ENCODE measurements at places on chromosomes 5 and 9.
A peak's percentile ranks its signal among the peaks of the same experiment; 100 is the strongest.

DNA sequence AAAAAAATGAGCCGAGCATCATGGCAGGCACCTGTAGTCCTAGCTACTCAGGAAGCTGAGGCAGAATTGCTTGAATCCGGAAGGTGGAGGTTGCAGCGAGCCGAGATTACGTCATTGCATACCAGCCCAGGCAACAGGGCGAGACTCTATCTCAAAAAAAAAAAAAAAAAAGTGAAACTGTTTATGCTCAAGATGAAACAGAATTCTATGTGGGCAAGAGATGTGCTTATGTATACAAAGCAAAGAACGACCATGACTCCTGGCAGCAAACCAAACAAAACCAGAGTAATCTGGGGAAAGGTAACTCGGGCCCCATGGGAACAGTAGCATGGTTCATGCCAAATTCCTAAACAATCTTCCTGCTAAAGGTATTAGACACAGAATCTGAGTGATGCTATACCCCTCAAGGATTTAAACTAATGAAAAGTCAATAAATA is 32.6 kb upstream of the PLAC8L1 start:
- DNase-seq, result no peak

DNA sequence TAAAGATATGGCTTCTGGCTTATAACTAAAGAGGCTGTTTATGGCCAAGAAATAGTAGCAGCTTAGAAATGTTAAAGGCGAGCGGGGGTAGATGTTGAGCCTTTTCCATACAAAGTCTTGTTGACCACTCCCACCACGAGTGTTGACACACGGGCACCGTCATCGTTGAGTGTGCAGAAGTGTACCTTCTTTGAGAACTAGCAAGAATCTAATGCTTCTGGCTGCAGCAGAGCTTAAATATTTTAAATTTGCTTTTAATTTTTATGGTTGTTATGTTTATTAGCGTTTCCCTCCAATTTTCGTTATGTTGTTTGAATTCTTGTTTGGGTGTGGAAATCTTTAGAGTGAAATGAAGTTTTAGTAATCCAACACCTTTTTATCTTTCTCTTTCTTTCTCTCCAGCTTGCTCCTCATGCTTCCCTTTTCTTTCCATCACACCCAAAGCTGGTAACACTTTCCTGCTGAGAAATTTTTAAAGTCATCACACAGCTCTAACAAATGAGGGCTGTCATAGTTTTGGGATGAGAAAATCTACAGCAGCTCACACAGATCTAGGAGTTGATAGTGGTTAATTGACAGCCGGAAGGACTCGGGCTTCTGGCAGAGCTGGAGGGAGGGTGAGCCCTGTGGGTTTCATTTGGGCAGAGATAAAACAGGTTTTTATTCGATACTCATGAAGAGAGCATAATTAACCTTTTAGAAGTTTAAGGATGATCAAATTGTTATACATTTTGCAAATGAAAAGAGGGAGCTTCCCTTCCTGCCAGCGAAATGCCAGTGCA is 120.1 kb upstream of the ZNF608 start:
- DNase-seq, result no peak

DNA sequence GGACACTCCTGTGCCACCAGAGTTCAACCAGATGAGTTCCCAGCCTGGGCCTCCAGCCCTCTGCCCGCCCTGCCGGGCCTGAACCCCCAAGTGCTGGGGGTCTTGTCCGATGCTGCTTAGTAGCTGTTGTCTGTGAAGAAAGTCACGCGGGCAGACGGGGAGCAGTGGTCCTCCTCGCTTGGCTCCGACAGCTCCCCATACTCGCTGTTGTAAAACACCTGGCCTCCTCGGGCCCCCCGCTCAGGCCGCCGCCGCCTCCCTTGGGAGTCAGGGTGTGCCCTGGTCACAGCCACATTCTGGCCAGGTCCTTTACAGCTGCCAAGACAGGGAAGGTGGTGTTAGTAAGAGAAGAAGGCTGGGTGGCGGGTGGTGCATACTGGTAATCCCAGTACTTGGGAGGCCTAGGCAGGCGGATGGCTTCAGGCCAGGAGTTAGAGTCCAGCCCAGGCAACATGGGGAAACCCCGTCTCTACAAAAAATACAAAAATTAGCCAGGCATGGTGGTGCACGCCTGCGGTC is 11.8 kb upstream of the SCGB3A1 start:
- DNase-seq, result no peak

DNA sequence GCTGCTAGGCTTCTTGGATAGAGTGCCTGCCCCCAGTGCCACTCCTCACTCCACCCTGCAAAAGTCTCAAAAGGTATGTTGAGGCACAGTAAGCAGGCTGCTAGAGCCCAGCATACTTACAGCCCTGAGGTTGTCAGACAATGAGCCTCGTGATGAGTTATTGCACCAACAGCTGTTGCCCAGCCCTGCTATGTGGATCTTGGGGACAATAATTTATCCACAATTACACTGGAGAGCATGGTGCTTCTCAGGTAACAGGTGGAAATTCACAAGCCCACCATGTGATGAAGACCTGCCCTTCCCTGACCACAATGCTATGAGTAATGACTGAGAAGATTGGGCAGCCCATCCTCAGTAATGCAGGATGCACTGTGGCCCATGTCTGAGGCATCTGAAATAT is 36.5 kb downstream of the KCNIP1 start:
- no peak for DNase-seq

GRCh38 chr9:26261503-26262330 is 583.5 kb upstream of the TUSC1 start:
- DNase-seq, result no peak

DNA sequence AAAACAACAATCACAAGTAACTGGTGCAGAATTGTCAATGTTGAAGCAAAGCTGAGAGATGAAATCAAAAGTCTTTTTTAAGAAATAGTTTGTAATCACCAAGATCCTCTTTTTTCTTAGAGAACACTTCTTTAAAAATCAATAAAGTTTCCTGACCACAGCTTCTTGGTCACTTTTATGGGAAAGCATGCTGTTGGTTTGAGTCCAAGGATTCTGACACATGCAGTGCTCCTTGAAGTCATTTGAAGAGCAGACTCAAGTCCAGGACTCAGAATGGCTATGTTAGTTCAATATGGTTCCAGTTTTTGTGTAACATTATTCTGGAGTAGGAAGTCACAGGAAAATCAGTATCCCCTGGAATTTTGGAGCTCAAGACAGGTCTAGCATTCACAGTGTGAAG is 480.6 kb downstream of the NR2F1-AS1 start:
- DNase-seq, result no peak

DNA sequence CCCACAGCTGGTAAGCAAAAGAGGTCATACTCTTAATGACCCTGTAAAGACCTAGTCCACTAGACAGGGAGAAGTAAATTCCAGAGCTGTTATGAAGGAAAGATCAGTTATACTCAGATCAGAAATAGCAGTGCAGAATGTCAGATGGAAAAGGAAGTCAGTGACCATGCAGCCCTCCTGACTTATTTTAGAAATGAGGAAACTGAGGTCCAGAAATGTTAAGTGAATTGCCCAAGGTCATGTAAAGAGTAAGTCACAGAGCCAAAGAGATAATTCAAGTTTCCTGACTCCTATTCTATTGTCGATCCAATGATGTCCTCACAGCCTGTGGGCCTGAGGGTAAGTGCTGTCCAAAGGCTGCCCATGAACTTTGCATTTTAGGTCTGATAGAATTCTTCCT is 214.9 kb upstream of the IL12B start:
- no peak for DNase-seq

- no peak for DNase-seq
Observed at GRCh38 chr5:67659288-67659687, 462.7 kb upstream of the CD180 start.

DNA sequence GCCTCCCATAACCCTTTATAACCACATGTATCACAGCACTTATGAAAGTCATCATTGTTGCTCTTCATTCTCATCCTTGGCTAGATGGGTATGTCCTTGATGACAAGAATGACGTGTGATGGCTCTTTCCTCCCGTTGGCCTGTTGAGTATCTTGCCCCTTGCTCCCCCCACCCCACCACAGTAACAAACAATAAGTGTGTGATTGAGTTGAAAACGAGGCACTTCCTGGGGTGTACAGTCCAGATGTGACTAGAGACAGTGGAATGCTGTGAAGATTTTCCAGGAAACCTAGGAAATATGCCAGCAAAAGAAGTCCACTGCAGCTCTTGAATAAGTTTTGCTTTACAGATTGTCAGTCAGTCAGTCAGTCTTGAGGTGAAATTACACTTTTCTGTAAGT is 262.5 kb downstream of the ELAVL2 start:
- no peak for DNase-seq

DNA sequence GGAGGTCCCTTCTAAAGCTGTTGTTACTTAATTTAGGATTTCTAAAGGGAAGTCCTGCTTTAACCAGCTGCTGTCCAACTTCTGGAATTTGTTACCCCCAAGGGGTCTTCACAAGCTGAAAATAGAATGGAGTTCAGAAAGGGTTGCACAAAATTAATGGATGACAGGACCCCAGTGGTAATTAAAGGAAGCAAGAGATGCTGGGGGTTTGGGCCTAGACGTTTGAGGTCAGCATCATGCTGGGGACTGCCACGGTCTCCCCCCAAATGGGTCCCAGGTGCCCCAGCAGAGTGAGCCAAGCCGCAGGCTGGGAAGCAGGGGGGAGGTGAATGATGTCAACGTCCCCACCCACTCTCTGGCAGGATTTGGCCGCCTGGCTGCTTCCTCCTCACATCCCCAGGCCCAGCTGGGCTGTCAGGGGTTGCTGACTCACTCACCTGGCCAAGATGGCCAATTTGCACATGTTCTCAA is 97.5 kb upstream of the ARAP3 start:
- no peak for DNase-seq

GRCh38 chr9:100595391-100596199 is 17.7 kb downstream of the CAVIN4 start:
- peak; percentile 71 for DNase-seq

DNA sequence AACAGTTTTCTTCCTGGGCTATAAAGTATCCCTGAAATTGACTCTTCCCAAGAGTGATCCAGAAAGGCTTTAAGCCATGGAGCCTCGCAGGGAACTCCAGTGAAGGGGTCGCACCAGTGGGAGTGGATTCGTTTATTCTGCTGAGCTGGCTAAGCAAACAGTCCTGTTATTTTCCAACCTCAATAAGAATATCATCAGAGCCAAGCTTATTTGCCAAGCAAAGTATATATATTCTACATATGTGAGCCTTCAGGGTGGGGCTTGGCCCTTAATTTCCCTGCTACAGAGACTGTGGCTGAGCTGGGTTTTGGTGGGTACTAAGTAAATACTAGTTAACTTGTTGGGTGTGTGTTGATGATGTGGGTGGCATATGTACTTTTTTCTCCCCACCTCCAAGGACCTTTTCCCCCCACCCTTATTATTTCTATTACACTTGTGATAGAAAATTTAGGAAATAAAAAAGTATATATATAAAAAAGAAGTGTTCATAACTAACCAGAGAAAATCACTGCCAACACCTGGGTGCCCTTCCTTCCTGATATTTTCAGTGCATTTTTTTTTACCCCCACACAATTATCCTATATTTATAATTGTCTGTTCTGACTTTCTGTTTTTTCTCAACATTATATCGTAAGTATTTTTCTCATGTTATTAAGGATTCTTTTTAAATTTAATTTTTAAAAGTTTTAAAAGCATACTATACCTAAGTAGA is 5.3 kb downstream of the GSN start:
- no peak for DNase-seq

DNA sequence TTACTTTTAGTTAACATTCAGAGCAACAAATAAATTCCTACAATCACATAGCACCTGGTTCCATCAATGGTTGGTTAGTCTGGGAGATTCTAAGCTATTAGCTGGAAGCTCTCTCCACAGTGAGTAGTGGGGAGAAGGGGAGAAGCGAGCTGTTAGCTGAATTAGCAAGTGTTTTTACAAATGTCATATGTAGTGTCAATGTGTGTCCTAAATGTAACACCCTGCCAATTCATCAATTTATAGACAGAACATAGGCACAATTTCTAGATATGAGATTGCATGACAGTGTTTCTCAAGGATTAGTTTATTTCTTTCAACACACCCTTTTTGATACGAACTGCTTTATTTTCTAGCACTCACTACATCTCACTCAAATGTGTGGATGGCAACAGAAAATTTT is 349.0 kb downstream of the PDE4D start:
- DNase-seq, result no peak

- no peak for DNase-seq
Observed at GRCh38 chr5:168736281-168736831, 157.2 kb upstream of the PANK3 start.

DNA sequence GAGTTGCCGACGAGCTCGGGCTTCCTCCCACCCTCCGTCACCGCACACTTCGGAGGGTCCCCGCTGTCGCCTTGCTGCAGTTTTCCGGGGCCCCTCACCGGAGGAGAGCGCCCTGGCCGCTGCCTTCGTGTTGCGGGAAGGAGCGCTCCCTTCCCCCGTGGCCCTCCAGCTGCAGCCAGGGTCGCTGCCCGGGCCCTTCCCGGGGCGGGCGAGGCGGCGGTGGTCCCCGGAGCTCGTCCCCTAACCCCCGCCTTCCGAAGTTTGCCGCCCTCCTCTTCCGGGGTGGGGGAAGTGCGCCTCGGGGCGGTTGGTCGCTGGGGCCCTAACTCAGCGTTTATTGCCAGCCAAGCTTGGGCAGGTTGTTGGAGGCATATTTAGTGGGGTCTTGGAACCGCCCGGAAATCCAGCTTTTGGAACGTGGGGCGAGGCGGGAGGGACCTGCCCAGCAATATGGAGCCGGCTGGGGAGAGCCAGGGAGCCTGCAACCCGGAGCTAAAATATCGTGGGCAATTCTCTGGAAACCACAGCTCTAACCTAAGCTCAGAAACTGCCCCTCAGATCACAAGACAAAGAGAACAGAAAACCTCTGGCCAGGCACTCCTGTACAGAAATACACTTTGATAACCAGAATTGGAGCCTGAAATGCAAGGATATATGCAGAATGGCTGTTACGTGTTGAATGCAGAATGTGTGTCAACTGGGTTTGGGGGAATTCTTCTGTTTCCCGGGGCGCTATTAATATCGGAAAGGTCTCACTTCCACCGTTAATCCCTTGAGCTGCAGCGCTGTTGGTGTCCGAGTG is 890 bp downstream of the PIK3R1 start:
- peak; percentile 7 for DNase-seq

DNA sequence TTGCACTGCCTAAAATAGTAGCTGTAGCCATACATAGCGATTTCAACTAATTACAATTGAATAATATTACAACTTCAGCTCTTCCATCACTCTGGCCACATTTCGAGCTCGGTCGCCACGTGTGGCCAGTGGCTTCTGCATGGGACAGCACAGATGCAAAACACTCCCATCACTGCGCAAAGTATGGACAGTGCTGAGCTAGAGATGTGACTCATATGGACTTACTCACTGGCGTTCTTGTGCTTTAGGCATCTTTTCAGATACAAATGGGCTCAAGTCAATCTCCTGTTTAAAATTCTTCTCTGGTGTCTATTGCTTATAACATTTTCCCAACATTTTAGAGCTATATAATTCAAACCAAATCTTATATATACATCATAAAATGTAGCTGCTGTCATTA is 222.7 kb downstream of the ELAVL2 start:
- no peak for DNase-seq

GRCh38 chr5:124806026-124806372 is 59.6 kb upstream of the ZNF608 start:
- DNase-seq, result no peak

DNA sequence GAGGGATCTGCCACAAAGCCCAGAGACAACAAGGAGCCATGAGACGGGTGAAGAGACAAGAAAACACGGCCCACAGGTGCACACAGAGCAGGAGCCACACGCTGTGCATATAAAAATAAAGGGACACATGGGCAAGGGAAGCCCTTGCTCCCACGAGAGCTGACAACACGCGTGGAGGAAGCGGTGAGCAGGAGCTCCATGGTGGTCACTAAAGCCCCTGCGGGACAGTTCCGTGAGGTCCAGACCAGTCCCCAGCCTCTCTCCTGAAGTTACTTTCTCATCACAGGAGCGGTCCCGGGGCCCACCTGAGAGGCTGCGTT is 90.7 kb downstream of the CAMSAP1 start:
- DNase-seq, result no peak
